ENCODE measurements at places on chromosomes 2 and 18.

GRCh38 chr2:70132244-70133126 is 45.2 kb downstream of the PCBP1 start:
- DNase-seq: no peak

DNA sequence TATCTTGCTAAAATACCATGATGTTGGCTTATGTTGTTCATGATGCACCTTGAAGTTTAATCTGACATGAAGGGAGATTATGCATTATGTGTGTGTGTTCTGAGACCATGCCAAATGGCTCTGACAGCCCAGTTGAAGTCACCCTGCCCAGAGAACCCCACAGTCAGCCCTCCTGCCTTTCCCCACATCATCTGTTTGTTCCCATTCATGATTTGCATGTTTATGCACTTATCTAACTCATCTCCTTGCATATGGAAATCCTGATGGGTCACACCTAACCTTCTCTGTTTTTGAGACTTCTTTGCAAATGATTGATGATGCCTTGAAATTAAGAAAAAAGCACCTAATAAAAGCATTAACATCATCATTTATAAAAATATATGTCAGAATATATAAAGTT is 752.2 kb downstream of the GALR1 start:
- no peak for DNase-seq

DNA sequence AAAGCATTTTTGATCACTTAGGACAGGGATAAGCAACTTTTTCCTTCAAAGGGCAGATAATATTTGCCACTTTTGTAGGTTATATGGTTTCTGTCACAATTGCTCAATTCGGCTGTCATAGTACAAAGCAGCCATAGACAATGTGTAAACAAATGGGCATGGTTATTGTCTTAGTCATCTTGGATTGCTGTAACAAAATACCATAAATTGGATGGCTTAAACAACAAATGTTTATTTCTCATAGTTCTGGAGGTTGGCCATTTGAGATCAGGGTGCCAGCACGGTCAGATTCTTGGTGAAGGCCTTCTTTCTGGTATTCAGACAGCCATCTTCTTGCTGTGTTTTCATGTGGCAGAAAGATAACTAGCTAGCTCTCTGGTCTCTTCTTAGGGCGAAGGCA is 91.2 kb downstream of the TAF4B start:
- DNase-seq: no peak

- DNase-seq: no peak
Measured at GRCh38 chr2:9980520-9980919, 29.0 kb downstream of the GRHL1 start.

- DNase-seq: no peak
Measured at GRCh38 chr2:202718614-202719013, 83.8 kb downstream of the FAM117B start.

GRCh38 chr2:72846171-72847095 is 20.6 kb upstream of the EXOC6B start:
- DNase-seq: no peak

DNA sequence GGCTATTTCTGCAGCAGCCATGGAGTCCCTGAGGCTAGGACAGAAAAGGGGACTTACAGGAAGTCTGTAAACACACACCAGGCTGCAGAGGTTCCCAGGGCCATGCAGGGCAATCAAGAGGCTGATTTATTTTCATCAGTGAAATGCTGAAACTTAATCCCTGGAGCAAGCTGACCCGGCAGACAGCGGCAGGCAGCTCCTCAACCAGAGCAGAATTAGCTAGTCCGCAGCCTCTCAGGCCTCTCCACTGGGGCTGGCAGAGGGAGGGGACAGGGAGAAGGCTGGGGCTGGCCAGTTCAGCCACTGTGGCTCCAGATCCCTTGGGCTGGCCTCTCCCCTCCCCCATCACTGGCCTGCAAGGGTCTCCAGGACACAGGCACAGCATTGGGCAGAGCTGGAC is 136.3 kb downstream of the TNS1 start:
- DNase-seq: no peak

- no peak for DNase-seq
Measured at GRCh38 chr18:44659771-44660170, 20.9 kb upstream of the SETBP1 start.

DNA sequence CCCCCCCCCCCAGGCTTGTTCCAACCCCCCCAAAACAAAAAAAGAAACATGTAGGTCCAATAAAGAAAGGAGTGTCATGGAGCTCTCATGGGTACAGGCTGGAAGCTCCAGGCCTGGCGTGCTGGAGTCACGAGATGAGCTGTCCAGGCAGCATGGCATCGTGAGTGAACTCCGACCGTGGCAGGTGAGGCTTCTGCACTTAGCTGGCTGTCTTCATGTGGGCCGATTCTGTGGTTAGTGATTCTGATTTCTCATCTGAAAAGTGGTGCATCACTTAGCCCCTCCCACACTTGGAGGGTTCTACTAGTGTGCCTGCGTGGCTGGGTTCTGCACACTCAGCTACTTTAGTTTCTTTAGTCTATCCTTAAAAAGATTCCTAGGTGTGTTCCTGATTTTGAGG is 126.4 kb upstream of the MGAT5 start:
- DNase-seq: peak; percentile 37

GRCh38 chr2:167987558-167987957 is 259.8 kb downstream of the STK39 start:
- no peak for DNase-seq

DNA sequence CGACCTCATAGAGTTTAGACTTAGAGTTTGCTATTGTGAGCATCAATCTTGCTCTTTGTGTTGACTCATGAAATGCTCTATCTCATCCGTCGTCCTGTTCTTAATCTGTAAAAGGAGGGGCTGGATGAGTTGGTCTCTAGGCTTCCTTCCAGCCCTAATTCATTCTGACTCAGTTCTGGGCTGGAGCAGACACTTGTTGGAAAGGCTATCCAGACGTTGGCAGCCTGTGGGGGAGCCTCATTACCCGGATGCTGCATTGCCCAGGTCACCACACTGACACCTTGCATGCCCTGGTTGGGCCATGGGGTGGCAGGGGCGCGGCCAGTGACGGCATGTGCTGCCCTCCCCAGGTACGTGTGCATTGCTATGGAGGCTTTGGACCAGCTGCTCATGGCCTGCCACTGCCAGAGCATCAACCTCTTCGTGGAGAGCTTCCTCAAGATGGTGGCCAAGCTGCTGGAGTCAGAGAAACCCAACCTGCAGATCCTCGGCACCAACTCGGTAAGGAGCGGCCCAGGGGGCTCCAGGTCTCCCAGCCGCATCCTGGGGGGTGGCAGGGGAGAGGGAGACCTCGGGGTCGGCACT is 61.5 kb downstream of the EFR3B start:
- DNase-seq: no peak

DNA sequence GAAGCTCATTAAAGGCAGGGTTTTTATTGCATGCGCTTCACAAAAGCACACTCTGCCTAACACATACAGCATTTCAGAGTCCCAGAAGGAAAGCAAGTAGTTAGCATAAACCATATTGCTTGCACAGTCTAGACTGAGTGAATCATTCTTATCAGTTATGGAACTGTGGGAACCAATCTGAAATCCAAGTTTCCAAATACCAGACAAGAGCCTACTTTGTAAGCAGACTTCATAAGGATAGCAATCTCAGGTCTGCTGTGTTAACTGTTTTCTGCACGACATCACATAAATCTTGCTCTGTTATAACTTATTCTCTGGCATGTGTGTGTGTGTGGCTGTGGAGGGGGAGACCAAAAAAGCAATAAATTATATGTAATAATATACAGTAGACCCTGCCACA is 608.1 kb upstream of the REG3G start:
- no peak for DNase-seq

DNA sequence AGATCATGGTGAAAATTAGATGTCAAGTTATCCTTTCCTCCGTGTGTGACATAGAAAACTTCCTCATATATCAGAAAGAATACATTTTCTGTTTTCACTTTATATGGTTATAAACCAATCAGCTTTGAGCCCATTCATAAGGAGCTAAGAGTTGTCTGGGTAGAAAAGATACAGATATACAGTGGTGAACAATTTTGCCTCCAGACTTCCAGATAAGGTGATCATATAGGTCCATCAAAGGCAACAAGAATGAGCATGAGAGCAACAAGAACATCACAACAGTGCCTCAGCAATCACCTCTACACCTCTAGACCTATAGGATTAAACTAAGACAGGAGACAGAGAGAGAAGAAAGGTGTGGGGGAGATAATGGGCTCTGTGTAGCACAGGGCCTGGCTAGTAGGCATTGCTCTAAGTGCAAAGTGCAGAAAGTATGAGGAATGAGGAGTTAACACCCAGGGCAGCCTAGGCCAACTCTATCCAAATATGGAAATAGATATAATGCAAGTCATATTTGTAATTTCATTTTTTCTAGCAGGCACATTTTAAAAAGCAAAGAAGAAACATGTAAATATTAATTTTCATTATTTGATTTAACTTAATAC is 8.3 kb downstream of the TNP1 start:
- DNase-seq: no peak

DNA sequence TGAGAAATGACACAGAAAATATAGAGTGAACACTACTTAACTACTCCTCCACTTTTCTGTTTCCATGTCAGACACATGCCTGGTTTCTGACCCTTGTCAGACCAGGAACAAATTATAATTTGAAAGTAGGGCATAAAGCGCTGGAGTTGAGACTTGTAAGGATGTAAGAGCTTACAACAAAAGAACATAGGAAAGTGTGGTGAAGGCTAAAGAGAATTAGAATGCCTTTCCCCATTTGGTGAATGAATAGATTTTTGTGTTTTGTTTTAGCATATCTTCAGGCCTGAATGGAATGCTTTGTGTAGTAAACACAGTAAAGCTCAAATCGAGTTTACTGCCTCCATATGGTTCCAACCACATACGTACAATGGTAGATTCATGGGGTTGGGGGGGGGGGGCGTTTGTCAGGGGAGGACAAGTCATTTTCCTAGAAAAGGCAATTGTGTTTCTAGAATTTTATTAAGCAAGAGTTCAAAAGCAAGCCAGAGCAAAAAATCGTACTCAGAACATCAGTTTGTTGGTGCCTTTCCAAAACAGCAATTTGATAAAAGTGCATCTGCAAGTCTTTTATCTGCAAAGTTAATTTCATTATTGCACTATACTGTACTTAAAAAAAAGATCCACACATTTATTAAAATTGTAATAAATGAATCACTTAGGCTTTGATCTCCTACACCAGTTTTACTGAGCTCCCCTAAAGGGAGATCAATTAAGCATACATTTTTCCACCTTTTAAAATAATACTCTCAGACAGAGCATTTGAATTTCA is 30.9 kb downstream of the NRXN1 start:
- no peak for DNase-seq
